ENCODE measurements at places on chromosomes 1 and 21.

GRCh38 chr21:43983390-43983789, 28.7 kb upstream of the TRAPPC10 start:
- no peak for DNase-seq

DNA sequence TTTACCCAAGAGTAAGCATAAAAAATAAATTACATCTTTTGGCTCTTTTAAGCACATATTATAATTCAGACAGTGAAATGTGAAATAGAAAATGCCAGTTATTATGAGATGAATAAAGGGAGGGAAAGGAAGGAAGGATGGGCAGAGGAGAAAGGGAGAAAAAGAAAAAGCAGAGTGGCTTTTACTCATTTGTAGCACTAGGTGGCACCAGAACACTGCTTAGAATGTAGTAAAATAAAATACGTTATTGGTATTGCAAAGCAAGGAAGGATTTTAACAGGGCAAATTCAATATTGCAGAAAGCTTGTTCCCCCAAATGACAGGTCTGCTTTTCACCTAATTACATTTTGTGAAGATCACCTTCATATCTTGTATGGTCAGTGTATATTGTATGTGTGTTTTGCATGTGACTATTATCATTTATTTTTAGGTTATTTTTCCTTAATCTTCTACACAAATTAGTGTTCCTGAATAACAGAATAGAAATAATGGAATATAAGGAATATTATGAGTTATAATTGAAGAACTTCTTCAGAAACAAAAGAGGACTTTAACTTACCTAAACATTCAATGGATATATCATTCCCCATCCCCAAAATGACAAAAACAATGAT, 9.1 kb upstream of the PCNX2 start:
- DNase-seq: no peak

- no peak for DNase-seq
Observed at GRCh38 chr1:200427744-200428143, 17.9 kb upstream of the ZNF281 start.

GRCh38 chr1:211625040-211625439, 46.1 kb upstream of the SLC30A1 start:
- DNase-seq: no peak

DNA sequence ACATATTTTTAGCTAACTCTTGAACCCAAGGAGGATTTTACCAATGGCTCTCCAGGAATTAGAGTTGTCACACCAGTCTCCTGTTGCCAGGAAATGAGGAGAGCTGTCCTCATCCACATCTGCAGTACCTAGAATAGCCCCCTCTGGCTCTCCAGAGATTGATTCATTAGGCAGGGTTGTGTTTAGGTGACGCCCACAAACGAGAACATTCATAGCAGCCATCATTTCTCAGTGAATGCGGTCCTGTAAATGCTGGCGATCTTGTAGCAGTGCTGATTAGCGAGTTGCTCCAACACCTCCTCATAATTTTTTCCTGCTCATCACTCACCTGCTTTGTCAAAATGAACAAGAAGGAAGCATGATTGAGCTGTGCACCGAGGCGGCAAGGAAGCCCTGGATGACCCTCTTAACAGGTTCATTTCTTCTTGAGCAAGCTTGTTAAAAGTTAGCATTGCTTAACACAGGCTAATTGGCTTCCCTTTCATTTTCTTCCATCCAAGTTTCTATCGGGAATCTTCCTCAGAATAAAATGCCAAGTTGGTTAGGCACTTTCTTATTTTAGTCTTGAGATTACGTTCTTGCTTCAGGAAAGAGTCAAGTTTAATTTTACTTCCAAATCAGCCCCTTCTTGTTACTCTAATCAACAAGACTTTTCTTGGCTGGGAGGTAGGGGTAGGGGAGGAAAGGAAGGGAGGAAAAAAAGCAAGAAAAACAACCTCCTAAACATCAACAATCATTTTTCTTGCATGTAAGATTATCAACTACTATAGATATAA, 16.5 kb upstream of the KLHDC8A start:
- DNase-seq: no peak

- DNase-seq: no peak
Observed at GRCh38 chr1:70459496-70460225, 48.6 kb downstream of the CTH start.

DNA sequence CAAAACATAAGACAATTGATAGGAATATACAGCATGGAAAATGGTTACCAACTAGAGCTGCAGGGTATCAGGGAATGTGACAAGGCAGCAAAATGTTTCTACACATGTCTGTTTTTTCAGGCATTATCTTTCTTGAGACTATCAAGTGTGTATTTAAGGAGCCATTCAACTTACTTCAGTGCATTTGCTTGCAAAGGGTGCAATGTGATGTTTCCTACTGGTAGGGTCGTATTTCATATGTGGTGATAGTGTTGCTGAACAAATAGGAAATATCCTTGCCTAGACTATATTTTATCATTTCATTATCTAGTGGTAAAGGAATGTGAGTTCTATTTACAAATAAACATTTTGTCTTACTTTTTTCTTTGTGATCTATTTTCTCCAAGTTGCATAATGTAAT, 42.4 kb downstream of the PTPRC start:
- DNase-seq: no peak

GRCh38 chr1:48592330-48592729, 120.3 kb upstream of the SPATA6 start:
- no peak for DNase-seq

DNA sequence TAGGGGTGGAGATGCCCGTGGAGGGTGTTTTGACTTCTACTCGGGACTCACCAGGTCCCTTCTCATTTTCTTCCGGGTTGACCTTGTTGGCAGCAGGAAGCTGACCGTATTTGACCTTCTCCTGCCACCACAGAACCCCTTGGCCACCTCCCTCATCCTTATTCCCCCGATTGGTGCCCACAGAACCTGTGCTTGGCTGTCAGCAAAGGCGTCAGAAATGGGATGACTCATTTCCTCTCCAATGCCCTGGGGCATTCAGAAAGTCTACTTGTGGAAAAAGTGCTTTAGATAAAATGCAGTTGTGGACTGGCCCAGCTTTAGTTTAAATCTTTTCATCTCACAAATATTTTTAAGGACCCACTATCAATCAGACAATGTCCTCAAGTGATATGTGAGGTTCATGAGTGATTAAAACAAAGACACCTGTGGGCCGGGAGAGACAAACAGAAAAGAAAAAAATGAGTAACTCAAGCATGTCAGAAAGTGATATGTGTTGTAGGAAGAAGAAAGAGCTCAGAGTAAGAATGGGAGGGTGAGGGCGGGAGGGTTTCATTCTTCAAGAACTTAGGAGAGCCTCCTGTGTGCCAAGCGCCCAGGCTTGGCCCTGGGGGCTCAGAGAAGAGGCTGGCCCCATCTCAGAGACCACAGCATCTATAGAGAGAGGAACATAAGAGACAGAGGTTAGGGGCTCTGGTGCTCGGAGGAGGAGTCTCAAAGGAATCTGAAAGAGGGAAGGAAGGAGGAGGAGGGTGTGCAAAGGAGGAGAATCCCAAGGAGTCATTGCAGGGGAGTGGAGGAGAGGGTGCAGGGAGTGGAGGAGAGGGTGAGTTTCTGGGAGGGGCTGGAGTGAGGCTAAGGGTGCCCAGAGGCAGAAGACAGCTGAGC, 221.6 kb upstream of the VAMP3 start:
- peak; percentile 51 for DNase-seq

DNA sequence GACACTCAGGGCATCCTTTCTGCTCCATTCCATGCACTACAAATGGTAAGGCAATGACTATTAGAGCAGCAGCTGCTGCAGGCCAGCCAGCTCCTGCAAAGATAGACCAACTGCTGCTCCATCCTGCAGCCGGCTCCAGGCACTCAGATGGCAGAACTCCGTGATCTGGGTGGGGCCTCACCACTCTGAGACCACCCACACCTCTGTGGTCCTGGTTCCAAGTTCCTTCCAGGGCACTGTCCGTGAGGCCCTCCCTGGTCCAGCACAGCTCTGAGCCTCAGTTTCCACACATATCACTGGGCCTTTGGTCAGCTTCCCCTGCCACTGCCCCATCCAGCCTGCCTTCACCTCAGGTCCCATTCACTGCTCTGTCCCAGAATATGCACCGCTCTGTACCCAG, 114.7 kb downstream of the DMRTB1 start:
- DNase-seq: no peak

- peak; percentile 20 for DNase-seq
Observed at GRCh38 chr1:156385534-156386031, 16.6 kb downstream of the RHBG start.

- DNase-seq: no peak
Observed at GRCh38 chr1:93593854-93594602, 87.6 kb downstream of the BCAR3 start.

DNA sequence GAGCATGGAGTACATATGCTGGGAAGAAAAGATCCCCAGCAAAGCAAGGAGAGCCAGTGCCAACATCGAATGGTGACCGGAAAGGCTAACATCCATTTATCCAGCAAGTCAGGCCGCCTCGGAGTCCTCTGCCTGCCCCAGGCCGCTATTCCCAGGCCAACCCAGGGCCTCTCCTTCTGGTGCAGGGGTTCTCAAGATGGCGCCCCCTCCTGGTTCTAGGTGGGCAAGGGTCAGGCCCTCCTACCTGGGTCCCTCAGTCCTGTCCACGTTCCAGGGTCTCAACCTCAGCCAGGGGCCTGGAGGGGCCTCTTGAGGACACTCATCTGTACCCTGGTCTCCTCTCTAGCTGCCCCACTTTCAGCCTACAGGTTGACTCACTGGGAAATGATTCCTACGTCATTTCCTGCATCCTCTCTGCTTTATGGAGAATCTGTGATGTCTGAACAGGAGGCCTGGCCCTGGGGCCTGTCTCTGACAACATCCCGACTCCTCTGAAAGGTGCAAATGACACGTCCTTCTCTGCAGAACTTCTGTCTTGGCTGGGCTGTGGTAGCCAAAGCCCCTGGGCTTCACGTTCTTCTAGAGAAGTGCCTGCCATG, 145.3 kb downstream of the PSMG1 start:
- no peak for DNase-seq

- DNase-seq: no peak
Observed at GRCh38 chr1:247216261-247216660, 39.6 kb upstream of the VN1R5 start.

DNA sequence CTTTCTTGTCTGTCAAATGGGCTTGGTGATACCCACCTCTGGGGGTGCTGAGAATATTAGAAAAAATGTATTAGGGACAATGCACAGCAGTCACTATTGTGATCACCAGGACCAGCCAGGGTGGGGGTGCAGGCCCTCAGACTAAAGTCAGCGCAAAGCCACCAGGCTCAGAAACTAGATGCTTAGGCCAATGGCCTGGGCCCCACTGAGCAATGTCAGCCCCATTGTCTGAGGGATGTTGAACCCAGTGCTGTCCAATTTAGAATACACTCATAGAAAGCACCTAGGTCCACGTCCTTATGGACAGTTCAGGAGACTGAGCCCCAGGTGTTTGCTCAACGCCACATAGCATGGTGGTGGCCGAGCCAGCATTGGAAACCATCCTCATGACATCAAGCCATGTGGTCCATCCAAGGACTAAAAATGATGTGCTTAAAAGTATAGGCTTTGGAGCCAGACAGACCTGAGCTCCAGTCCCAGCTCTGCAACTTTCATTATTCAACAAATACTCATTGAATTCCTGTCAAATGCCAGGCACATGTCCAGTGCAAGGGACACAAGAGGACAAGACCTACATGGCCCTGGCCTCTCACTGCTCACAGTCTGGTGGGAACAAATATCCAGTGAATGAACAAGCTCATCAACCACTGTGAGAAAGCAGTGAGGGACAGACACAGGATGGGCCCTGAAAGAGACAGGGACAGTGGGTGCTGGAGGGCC, 273.8 kb downstream of the MATN1 start:
- no peak for DNase-seq

- DNase-seq: no peak
Observed at GRCh38 chr1:111615870-111616715, 3.5 kb upstream of the RAP1A start.

DNA sequence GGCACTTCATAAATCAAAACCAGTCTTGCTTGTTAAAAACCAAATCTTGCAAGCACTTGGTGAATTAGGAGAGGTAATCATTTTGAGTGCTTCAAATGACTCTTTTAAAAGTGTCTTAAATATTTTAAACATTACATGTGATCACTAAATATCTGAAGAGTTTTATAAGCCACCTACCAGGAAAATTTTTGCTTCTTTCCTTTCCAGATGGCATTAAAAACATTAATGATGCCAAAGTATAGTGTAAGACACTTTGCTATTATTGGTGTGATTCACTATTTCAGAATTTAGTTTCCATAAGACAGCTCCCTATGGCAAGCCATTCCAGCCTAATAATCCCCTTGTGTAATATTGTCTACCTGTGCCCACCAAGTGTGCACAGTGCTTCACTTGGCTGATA, 548.8 kb upstream of the ADAMTS5 start:
- no peak for DNase-seq

GRCh38 chr1:110688514-110688913, 13.8 kb upstream of the KCNA3 start:
- DNase-seq: no peak

GRCh38 chr21:46598581-46599572, 6.0 kb downstream of the S100B start:
- DNase-seq: peak; percentile 35

- no peak for DNase-seq
Observed at GRCh38 chr1:34639701-34640100, 115.1 kb upstream of the GJB5 start.

- no peak for DNase-seq
Observed at GRCh38 chr1:54230507-54231339, 30.8 kb downstream of the MRPL37 start.

GRCh38 chr1:82538876-82539275, 738.1 kb downstream of the ADGRL2 start:
- peak; percentile 34 for DNase-seq

- no peak for DNase-seq
Observed at GRCh38 chr1:109793089-109793485, 29.4 kb upstream of the EPS8L3 start.

DNA sequence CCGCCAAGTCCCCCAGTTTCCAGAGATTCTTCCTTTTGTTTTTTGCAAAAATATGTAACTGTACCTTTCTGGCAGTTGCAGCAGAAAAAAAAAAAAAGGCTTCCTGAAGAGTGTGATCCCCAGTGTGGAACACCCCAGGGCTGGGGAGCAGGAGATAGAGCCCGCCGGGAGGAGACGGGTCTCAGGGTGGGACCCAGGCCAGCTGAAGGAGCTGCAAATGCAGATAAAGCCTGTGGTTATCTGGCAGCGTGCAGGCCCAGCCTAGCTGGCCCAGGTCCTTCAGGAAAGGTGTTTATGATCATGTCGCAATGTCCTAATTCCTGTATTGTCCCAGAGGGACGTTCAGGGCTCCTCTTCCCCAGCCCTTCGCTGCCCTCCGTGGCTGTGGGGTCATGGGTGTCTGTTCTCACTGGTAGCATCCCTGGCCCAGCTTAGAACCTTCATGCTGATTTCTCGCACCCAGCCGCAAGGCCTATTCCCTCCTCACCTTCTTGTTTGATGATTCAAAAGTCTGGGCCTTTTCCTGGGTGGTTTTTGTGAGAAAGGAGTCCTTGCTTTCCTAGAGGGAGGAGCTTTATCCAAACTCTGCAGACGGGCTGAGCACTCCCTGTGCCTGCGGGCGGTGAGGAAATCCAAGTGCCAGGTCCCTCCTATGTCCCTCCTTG, 26.2 kb downstream of the RNF187 start:
- DNase-seq: no peak

All from HS-5 (cell line).